ENCODE measurements at places on chromosomes 5 and 9.

DNA sequence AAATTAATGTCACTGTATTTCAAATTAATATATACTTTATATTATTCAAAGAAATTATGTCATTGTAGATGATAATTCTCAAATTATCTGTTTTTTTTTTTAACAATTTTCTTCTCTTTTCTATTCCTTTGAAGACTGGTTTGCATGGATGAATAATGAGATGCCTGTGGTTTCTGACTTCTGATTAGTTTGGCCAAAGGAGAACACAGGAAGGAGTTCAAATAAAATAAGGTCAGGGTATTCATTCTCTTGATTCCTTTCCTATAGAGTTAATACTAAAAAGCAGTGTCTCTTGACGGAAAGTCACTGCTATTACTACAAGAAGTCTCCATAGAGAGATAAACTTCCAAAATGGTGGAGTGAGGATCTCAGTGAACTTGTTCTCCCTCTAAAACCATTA, 279.6 kb upstream of the FTMT start:
- DNase-seq = no peak

DNA sequence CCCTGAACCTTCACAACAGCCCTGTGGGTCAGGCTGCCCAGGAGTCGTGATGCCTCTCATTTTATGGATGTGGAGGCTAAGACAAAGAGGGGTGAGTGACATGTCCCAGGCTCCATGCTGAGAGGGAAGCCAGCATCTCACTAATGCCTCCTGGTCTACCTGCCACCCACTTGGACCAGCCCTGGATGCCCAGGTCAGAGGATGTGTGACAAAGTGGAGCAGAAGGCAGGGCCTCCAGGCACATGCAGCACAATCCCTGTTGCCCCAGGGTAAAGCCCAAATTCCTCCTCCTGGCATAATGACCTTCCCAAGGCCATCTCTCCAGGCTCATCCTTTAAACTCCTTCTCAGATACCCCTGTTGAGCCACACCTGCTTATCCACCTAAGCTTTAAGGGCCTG, 51.4 kb upstream of the XPA start:
- no peak for DNase-seq

- no peak for DNase-seq
Measured at GRCh38 chr5:147259837-147260236, 25.0 kb downstream of the STK32A start.

- DNase-seq = no peak
Measured at GRCh38 chr5:171736976-171737891, 48.4 kb upstream of the SMIM23 start.

DNA sequence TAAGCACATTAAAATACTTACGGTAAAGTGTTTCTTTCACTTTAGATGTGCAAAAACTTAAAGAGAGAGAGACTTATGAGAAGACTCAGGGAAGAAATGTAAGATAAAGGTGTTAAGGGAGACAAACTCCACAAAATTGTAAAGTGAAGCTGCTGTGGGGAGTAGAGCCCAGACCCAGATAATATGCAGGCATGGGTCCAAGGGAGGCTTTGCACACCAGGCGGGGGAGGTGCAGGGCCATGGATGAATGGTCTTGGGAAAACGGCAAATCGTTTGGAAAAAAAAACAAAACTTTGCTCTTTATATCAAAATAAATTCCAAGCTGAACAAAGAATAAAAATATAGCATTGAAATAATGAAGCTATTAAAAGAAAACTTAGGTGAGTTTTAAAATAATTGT, 9.1 kb downstream of the SYK start:
- no peak for DNase-seq

- DNase-seq = no peak
Measured at GRCh38 chr5:38208782-38209378, 49.5 kb upstream of the EGFLAM start.

DNA sequence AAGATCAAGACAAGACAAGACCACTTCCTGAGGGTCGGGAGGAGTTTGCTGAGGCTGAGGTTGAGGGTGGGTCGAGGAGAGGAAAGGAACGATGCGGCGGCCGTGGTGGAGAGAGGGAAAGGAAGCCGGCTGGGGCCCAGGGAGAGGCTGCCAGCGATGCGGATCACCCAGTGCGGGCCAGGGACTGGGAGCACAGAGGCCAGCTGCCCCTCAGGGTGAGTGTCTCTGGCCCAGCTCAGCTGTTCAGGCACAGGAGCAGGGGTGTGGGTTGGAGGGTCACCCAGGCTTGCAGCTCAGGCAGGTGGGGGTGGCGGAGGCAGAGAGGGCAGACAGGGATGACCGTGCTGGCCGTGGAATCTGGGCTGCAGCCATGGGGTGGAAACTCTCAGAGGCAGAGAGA, 99.5 kb downstream of the FGF18 start:
- no peak for DNase-seq

DNA sequence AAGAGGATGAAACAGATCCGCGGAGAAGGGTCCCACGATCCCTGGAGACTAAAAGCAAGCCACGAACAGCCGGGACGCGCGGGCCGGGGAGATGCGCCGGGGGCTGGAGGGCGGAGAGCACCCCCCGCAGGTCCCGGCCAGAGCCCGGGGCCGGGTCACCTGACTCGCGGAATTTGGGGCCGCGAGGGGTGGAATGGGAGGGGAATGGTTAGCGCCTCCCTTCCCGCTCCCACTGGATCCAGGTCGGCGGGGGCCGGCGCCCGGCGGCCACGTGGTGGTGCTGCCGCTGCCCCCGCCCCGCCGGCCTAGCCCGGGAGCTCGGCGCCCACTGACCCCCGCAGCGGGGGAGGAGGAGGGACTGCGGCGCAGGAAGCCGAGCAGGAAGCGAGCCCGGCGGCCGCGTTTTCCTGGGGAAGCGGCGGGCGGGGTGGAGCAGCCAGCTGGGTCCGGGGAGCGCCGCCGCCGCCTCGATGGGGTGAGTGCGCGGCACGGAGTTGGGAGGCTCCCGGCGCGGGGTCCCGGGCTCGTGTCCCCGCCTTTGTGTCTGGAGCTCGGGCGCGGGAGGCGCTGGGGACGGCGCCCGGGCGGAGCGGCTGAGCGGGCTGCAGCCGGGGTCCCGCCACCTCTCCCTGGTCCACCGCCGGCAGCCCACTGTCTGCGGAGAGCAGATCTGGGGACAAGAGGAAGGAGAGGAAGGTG, at the start of gene RAI14:
Gene RAI14, plus strand, starts transcription at position 328 of the 699 bp plus-strand sequence. CDS start 30,592 bp downstream, outside the sequence.
- DNase-seq = no peak

DNA sequence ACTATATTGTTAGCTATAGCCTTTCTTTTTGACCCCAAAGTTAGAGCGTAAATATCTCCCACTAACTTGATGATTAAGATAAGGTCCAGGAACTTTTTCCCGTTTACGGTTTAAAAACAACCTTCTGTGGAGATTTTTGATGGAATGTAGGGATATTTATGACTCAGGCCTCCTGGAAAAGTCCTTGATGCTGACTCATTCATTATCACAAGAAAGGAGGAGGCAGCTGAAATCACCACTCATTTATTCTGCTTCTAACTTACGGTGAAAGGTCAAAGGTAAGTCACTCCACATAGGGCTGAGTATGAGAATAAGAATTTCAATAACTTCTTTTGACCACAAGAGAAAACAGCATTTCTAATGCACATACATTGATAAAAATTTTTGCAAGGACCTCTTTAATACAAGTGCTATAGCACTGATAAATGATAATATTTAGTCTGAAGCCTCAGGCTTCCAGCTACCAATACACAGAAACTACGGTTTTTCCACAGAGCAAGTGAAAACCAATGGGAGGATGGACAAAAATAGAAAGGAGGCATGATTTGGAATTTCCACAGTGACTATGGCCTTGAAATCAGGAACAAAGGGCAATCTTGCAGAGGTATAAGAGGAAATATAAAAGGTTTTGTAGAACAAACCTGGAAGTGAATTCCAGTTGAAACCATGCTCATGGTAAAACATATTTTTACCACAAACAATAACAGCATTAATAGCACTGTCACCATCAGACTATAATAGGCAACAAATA, 146.5 kb downstream of the PPP2R2B start:
- no peak for DNase-seq

DNA sequence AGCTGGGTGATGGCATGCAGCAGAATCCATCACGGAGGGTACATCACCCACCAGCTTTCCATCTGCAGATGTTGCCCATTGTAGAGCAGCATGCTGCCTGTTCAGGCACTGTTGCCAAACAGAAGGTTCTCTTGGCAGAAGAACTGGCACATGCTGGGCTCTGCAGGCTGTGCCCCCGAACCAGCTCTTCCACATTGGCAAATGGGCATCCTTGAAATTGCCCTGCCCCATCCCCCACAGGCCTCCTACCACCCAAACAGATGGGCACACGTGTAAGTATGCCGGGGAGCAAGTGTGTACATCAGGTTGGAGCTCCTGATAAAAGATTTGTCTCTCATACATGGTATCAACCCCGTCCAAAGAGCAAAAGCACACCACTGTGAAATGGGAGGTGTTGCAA, 220.3 kb upstream of the TAS2R1 start:
- DNase-seq = no peak

- DNase-seq = no peak
Measured at GRCh38 chr5:43637416-43637815, 34.4 kb downstream of the NNT start.

- DNase-seq = no peak
Measured at GRCh38 chr5:15441433-15442192, 58.4 kb upstream of the FBXL7 start.

- no peak for DNase-seq
Measured at GRCh38 chr5:76927961-76928360, 24.9 kb upstream of the CRHBP start.

DNA sequence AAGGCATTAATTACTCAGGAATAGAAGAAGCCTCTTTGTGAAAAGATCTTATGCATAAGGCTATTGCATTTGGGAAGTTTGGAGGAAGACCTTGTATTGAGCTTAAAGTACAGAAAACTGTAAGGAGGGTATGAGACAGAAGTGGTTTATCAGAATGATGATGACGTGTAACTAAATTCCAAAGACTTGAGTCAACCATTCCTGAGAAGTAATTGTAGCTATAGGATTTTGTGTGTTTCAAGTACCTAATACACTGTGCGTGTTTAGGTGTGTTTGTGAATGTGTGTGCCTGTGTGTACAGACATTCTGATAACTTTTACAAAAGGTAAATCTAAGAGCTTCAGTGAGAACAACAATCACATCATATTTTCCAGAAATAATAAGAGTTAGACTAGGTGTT, 46.5 kb upstream of the IRX2 start:
- DNase-seq = no peak

DNA sequence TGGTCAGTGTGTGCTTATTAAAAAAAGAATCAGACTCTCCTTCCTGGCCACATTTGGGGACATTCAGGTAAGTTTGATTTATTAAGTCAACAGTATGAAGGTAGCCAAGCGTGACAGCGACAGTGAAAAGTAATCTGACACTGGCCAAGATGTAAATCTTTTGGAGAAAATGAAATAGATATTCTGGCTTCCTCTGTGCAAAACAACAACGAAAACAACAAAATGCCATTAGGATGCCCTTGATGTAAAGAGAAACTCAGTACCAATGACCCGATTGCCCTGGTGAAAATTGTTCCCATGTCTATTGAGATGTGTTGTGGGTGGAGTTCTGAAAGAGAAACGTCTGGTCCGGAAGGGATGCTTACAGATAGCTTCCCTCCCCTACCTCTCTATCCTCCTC, 267.8 kb downstream of the MAT2B start:
- no peak for DNase-seq

DNA sequence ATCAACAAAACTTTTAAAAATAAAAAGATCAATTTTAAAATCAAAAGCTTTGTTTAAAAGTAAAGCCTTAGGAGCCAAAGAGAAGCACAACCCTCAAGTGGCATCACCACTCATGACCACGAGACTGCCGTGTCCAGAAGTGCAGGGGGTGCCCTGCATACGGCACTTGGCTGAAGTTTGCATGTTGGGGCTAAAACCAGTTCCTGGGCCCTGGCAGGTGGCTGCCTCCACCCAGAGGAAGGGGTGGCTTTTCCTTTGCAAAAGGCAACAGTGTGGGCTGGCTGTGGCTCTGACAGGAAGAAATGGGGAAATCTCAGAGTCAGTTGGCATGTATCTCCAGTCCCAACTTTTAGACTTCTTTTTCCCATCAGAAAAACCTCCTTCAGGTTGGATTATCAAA, 15.3 kb downstream of the TRMO start:
- no peak for DNase-seq

GRCh38 chr9:78235256-78235761, 566 bp upstream of the CEP78 start:
- DNase-seq = no peak

GRCh38 chr5:178323961-178324360, 91.4 kb upstream of the PHYKPL start:
- no peak for DNase-seq

GRCh38 chr9:18058564-18059442, 415.1 kb upstream of the ADAMTSL1 start:
- DNase-seq = no peak

DNA sequence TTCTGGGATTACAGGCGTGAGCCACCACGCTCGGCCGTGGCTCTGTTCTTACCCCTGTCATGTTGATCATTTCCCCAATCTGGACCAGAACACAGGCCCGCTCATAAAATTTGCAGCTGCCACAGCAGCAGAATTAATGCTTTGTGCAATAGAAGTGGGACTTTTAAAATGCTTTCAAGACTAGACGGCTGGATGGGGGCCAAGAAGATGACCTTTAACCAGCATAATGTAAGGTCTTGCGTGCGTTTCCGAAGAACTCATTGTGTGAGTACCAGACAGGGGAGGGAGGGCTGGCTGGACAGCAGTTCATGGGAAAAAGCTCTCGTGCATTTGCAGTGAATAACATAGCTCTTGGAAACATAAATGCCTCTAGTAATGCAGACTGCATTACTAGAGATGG, 3.5 kb upstream of the WDR38 start:
- DNase-seq = no peak

DNA sequence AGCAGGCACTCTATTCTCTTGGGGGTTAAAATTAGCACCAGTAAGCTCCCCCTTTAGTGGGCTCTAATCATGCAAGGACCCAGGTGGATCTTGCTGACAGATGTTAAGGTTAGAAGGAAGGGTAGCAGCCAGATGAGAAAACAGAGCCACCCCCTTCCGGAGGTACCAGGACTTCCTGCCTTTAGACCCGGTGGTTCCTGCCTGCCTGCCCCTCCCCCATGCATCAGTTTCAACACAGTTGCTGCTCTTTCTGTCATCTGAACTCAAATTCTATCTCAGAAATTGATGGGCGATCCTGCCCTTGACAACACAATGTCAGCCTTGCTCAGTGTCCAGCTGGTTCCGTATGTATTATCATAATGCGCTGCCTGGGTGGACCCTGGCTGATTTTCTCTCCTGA, 287.3 kb downstream of the EBF1 start:
- no peak for DNase-seq

DNA sequence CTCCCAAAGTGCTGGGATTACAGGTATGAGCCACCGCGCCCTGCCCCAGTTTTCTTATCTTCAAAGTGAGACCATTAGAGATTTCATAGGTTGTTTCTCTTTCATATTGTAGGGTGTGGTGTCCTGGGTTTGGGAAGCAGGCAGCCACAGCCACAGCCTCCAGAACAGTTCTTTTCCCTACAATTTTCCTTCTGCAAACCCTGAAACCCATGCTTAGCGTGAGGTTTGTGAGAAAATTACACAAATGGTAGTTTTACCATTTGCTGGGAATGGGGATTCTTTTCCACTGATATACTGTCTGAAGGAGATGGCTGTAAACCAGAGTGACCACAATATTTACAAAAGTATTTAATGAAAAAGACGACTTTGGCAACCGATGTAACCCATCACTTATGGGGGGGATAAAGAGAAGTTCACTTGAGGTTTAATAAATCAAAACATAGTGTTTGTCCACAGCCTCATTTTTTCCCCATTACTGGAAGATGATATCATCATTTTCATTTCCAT, 26.7 kb upstream of the ECM2 start:
- no peak for DNase-seq

- DNase-seq = no peak
Measured at GRCh38 chr9:22030101-22030598, 21.0 kb upstream of the CDKN2B start.

- no peak for DNase-seq
Measured at GRCh38 chr9:107142430-107142829, 140.6 kb upstream of the RAD23B start.

All from stimulated activated CD8-positive, alpha-beta memory T cell treated with anti-CD3 and anti-CD28 coated beads, Interleukin-7, amount 100 ng/mL, for 1 hour (primary cell).